NCI-H187 treated with DMSO at 0.1 percent for 48 hours (cell line): ENCODE measurements at places on chromosomes 1 and 21.

- DNase-seq: peak; percentile 87
Measured at GRCh38 chr1:66777831-66778230, 23.2 kb downstream of the INSL5 start.

DNA sequence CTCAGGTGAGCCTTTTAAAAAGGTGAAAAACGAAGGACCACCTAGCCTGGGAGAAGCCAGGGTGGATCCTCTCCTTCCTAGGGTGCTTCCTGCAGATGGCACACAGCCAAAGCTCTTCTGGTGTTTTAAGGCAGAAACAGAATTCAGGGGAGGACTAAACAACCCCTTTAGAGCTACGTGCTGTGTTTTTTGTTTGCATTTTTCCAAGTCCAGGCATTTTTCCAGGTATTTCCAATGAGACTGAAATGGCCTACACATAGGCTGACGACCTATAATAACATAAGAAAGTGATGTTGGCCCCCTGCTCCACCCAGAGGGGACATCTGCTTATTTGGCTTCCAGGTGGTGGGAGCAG is 83.8 kb downstream of the CAPZB start:
- no peak for DNase-seq

GRCh38 chr1:198168227-198168626 is 11.4 kb downstream of the NEK7 start:
- DNase-seq: no peak

DNA sequence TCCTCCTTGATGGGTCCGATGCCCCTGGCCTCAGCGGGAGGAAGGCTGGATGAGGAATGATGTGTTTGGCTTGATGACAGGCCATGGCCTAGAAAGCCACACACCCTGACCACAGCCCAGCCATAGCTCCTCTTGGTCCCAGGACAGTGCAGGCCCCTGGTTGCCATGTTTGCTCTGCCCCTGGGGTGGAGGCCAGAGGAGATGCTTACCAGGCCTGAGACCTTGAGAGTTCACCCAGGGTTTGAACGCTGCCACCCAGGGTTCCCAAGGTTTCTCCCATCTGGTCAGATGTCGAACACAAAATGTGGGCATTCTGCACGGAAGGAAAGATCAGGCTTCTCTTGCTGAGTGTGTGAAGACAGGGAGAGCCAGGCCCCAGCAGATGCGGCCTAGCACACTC is 2.6 kb downstream of the C1orf226 start:
- no peak for DNase-seq

- DNase-seq: no peak
Measured at GRCh38 chr1:217140041-217140901, 417.0 kb upstream of the ESRRG start.

DNA sequence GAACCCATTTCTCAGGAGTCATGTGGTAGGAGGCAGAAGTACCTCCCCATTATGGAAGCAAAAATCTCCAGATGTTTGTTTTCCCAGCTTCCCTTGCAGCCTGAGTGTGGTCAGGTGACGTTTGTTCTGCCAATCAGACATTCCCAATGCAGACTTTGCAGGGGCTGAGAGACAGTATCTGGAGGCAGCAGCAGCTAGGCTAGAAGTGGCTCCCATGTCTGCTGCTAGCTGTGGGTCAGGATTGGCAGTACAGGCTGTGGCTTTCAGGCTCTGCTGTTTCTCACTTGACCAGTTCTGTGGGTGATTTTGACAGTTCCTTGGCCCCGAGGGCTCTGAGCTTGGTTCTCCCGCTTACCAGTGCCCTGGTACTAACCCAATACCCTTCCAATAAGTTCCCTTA is 58.6 kb upstream of the NBPF3 start:
- DNase-seq: no peak

DNA sequence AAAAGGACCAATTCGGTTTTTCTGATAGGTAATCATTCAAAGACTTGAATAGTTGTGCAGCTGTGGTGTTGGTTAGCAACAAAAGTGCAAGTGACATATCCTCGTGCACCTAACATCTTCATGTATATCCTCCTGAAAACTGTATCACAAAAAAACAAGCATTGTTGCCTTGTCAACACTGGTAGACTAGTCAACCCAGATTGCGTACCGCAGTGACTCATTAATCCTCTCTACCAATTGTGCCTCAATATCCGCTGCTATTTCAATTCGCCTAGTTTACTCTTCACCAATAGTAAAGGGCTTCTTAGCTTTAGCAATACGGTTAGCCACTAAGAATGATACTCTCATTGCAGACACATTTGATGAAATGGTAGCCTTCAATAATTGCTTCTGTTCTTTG is 3.5 kb downstream of the HHAT start:
- no peak for DNase-seq

GRCh38 chr1:15403962-15404580 is 5.6 kb upstream of the EFHD2 start:
- no peak for DNase-seq

GRCh38 chr1:228337031-228337564 is 69.5 kb downstream of the TRIM11 start:
- no peak for DNase-seq

DNA sequence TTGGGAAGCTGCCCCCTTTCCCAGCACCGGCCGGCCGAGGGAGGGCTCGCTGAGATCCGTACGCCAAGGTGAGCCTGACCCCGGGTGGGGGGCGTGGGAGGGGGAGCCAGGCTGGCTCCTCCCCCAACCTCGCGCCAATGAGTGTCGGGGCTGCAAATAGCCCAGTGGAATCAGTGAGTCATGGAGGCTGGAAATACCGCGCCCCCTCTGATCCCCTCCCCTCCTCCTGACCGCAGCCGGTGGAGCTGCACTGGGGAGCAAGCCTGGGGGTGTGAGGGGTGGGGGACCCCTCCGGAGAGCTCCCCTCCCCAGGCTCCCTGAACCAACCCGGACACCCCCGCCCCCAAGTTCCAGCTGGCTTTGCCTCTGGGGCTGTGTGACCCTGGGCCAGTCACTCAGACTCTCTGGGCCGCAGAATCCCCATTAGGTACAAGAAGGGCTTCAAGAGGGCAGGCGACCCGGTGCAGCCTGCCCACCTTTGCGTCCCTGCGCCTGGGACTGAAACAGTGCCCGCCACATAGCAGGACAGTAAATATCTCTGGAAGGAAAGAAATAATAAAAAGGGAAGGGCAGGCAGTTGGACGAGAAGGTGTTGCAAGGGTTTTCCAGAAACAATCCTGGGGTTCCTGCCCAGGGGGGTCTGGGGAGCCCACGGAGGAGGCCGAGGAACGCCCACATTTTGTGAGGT is 4.5 kb downstream of the HSPB7 start:
- DNase-seq: no peak

DNA sequence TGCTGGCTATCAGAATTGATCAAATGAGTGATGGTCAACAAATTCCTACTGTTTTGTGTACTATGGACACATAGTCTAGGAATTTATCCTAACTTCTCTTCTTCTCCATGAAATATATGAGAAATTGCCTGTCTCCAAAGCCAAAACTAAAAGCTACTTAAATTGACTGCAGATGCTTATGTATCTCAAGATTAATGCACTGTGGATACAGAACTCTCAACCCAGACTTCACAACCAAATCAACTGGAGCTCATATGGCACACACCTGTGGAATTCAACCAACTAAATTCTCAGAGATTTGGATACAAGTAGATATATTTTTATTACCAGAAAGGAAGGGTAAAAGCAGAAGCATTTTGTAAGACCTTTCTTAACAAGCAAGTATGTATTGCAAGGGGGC is 566.1 kb downstream of the LTN1 start:
- DNase-seq: no peak

DNA sequence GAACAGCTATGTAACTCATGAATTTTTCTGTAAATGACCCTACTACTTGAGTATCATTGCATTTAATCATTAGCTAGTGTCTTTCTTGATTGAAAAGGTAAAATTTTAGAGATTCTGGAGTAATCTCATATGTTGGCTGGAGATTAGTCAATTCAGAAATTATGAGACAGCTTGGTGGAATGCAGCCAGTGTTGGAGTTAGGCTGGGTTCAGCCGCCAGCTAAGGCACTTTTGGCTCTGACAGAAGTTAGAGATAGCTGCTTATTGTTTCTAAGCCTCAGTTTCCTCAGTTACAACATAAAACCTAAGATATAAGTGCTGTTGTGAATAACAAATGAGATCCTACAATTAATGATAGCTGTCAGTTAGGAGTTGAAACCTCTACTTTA is 49.4 kb downstream of the TBCE start:
- DNase-seq: no peak

DNA sequence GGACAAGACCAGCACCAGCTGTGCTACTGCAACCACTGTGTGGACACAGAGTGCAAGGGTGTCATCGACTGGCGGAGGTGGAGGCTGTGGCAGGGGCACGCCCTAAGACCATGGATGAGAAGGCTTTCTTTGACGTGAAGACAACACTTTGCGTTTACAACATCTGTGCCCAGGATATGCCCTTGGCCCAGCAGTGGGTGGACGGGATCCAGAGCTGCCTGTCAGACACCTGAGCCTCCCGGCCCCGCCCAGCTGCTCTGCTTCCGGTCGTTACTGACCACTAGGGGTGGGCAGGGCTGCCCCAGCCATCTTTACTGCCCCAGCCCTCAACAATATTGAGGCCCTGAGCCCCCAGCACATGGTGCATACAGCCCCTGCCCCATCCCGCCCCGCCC is 21.4 kb upstream of the NPPB start:
- no peak for DNase-seq

GRCh38 chr1:78520843-78521242 is 30.1 kb downstream of the PTGFR start:
- no peak for DNase-seq

DNA sequence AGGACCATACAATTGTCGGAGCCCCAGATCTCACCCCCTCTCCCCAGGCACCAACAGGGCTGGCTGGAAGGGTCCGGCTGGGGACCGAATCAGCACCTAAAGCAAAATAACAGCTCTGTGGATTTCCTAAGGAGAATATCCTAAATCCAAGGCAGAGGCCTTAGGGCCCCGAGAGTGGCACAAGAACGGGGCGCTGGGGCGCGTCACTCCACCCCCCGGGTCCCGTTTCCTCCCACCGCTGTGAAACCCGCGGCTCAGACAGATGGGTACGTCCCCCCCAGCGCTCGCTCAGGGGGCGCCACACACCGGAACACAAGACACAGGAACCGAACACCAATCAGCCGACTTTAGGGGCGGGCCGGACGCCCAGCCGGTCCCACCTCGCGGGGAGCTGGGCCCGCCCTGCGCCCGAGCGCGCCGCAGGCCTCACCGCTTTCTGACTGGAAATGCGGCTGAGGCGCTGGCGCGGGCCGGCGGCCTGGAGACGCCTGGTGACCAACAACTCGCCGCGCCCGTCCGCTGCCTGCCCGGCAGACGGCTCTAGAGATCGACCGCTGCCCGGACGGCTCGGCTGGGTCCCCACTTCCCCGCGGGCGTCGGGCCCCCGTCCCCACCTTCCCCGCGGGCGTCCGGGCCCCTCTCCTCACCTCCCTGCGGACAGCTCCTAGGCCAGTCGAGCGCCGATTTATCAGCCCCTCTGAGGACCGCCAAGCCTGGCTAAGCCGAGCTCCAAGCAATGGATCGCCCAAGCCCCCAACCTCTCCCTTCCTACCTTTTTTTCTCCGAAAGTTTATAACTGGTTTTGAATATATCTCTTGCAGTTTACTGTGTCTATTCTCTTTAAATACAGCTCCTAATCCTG is at the start of gene HFM1:
Gene HFM1 (minus strand): TSS at position 687 of the 862 bp plus-strand sequence. CDS start 3,755 bp downstream, outside the sequence.
- no peak for DNase-seq

DNA sequence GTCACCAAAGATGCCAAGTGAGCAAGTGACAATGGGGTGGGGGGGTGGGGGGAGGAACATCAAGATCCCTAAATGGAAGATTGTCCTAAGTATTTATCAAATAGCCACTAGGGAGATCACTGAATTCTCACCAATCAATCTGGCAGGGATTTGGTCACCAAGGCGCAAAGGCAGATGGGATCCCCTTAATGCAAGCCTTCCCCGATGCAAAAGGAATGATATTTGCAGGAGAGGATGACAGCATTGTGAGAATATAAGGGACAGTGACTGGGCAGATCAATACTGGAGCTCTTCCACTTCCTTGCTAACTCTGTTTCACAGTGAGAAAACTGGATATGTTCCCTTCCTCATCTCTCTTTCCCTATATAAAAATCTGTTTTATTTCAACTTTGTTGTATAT is 40.9 kb downstream of the DUSP10 start:
- no peak for DNase-seq

- DNase-seq: no peak
Measured at GRCh38 chr1:12438349-12438924, 179.6 kb downstream of the DHRS3 start.

DNA sequence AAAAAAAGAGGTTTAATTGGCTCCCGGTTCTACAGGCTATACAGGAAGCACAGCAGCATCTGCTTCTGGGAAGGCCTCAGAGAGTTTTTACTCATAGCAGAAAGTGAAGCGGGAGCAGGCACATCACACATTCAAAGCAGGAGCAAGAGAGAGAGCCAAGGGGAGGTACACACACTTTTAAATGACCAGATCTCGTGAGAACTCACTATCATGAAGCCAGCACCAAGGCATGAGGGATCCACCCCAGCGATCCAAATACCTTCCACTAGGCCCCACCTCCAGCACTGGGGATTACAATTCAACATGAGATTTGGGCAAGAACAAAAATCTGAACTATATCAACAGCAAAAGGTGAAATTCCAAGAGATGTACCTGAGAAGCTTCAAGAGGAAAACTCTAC is 20.8 kb upstream of the FAM76A start:
- no peak for DNase-seq

- no peak for DNase-seq
Measured at GRCh38 chr1:197124376-197124775, 22.1 kb downstream of the ASPM start.

DNA sequence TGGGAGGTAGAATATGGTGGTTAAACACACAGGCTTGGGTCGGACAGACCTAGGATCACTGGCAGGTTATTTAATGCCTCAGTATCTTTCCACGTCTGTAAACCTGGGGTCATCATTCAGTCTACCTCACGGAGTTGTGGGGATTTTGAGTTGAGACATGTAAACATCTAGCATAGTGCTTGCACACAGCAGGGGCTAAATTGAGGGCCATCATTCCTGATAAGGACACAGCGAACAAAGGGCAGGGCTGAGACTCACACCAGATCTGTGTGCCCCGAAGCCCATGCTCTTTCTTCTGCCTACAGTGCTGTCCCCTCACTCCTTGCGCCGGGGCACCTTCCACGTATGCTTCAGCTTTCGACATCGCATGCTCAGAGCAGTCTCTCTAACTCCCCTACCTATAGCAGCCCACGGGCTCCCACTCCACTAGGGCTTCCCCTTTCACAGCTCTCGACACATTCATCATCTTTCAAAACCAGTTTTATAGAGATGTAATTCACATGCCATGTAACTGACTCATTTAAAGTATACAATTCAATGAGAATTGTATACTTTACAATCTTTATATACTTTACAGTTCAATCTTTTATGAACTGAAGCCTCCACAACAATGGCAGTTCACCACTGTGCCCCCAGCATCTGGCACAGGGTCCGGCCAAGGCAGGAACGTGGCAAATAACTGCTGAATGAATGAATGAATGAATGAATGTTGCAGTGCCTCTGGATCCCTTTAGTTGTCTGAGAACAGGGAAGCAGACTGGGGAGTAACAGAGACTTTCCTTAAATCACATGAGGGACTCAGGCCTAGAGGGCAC is 48.0 kb downstream of the GPR161 start:
- DNase-seq: no peak
